Renal pelvis (tissue), 12 donors: ENCODE measurements at places on chromosomes 4 and X.

DNA sequence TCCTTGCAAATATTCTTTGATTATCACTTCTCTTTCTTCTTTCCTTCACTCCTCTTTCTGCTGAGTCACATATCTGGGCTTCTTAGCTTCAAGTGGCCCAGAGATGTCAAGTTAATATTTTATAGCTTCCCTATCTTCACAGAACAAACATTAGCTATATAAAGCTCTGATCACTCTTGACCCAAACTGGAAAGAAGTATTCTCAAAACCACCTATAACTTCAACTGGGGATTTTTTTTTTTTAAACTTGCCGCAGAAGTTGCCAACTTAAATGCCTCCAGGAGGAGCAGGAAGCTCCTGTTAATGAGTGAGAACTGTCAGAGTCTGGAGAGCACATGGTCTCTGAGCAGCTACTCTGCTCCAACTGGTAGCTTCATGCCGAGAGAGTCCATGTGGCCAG is 233.3 kb upstream of the EDNRA start:
- no peak for DNase-seq

DNA sequence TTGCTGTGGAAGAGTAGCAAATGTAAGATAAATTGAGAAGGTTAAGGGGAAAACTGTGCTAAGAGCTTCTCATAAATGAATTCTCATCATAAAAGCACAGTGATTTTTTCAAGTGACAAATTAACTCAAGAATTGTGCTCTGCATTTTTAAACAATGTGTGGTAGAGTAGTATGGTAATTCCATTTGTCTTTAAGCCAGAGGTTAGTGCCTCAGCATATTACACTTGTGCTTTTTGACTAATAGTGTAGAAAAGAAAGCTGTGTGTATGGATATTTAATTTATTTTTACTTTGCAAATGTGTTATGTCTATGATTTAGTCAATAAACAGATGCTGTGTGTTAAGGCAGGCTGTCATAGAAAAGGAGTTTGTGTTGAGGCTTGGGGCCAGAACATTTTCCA is 61.0 kb downstream of the FHIP1A start:
- no peak for DNase-seq

GRCh38 chr4:117968606-117969005 is 65.7 kb upstream of the NDST3 start:
- DNase-seq = no peak

DNA sequence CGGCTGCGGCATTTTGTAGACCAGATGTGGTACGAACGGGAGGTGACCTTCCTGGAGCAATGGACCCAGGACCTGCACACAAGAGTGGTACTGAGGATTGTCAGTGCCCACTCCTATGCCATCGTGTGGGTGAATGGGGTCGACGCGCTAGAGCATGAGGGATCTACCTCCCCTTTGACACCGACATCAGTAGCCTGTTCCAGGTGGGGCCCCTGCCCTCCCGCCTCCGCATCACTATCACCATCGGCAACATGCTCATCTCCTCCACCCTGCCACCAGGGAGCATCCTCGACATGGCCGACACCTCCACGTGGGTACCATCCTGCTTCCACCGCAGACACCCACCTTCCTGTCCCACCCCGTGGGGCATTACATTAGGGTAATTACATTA is 46.2 kb downstream of the SMARCA5 start:
- DNase-seq = no peak

DNA sequence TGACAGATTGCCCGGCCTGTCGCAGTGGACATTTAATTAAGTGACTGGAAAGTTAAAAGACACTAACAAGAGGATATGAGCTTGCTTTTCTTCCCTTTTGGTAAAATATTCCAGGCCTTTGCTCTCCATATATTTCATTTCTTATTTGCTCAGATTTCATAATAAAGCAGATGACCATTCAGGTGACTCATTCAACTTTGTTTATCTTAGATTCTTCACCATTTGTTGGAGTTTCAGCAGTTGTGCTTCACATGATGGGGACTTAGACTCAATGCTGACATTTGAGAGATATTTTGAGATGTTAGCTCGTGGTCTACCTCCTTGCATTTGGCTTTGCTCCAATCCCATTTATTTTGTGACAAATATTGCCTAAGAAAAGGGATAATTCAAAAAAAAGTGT is 312.2 kb downstream of the ARHGAP24 start:
- no peak for DNase-seq

DNA sequence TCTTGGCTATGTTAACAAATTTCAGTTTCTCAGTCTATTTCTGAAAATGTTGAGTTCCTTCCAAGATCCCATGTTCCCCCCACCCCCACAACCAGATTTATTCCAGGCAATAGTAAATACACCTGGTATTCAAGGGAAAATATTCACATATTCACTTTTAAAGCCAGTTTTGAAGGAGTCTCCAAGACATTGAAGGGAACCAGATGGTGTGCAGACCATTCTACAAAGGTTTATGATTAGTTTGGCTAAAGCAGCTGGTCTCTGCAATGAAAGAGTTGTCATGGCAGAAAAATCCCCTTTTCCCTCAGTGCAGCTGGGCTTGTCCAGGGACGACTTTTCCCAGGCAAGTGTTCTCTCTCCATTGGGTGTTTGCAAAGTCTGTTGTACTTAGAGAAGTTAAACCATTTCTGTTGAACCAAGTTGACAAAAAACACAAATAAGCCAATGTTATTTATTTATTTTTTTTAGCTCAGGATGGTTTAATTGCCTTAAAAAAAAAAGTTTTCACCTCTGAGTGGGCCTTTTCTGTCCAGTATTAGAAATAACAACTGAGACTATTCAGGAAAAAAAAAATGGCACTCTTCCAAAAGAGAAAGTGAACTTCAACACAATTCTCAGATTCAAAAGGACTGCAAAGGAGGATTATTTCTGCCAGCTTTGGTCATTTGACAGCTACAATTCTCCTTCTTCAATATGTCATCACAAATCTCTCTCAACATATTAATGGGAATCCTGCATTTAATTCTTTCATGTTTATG is 410.6 kb downstream of the IL1RAPL1 start:
- DNase-seq = peak; percentile 49

DNA sequence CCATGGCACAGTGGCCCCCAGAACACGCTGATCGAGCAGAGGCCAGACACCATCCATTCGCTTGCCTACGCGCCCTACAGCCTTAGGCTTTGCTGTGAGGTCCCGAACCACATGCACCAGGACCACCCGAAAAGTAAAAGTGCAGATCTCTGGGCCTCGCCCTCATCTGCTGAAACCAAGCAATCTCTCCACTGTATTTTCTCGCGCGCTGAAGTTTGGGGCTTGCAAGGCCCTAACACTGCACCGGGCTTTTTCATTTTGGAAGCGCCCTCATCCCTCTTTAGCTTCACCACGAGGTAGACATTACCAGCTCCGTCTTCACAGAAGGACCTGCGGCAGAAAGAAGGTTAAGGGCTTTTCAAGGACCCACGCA is 21.2 kb downstream of the NKX3-2 start:
- no peak for DNase-seq

GRCh38 chr4:76736414-76736813 is 161.5 kb downstream of the SOWAHB start:
- DNase-seq = no peak

- no peak for DNase-seq
Observed at GRCh38 chr4:1012034-1012739, 761 bp downstream of the FGFRL1 start.

DNA sequence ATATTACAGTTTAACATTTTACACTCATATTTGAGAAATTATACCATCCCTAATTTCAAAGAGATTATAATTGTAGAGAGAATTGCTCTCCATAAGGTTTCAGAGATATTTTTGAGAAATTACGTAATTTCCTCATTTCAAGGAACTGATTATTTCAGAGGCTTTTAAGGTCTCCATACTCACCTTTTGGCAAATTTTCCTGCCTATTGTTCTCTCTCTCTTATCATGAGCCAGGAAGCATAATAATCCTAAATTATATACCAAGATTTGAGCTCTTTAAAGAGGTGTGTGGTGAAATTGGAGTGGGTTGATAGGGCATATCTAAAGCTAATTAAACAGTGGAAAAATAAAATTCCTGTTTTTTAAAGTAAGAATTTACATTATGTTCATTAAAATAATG is 248.9 kb upstream of the FTHL17 start:
- no peak for DNase-seq

DNA sequence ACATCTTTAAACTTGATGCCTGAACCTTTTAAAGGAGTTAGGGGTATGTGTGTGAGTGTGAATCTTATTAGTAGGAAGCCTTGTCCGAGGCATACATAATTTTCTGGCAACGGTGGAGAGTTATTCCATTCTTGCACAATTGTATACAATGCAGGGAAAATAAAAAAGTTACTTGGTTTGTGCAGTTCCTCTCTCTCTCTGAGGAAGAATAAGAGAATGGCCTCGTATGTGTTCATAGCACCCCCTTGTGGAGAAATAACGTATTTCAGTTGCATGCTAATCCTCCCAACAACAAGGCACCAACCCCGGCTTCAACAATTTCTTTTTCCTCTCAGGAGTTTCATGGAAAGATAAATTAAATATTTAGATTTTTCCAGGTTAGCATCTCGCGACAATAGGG is 33.7 kb upstream of the FGF13 start:
- DNase-seq = peak; percentile 44

DNA sequence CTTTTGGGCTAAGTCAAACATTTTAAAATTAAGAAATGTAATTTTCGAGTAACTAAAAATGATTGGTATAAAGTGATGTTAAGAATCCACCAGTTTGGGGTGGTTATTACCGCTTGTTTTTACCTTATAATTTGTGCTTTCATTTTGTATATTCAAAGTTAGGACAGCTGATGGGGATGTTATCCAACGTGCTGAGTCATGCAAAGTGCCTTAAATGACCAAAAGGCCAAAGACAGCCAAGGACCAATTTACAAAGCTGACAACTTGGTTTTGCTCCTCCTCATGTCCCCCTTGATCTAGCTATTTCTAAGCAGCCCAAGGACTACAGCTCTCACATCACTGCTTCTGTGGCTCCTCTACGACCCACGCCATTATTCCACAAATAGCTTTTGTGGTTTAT is 181.4 kb upstream of the PCDH7 start:
- no peak for DNase-seq

DNA sequence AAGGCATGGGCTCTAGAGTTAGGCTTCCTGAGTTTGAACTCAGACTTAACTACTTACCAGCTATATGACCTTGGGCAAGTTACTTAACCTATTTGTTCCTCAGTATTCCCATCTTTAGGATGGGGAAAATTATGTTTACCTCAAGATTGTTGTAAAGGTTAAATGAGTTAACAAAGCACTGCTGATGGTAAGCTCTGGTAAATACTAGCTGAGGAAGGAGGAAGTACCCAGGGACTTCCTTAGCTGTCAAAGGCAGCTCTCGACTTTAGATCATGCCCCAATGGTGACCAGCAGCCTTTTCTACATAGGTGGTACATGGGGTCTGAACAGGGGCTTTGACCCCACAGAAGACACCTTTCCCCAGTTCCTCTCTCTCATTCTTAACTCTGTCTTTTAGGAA is 20.1 kb downstream of the ATP7A start:
- no peak for DNase-seq

DNA sequence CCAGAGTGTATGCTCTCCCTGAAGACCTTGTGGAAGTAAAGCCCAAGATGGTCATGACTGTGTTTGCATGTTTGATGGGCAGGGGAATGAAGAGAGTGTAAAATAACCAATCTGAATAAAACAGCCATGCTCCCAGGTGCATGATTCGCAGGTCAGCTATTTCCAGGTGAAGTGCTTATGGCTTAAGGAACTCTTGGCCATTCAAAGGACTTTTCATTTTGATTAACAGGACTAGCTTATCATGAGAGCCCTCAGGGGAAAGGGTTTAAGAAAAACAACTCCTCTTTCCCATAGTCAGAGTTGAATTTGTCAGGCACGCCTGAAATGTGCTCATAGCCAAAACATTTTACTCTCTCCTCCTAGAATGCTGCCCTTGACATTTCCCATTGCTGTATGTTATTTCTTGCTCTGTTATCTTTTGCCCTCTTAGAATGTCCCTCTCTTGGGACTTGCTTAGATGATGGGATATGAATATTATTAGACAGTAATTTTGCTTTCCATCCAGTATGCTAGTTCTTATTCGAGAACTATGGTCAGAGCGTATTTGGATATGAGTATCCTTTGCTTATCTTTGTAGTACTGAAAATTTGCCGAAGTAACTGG is 88.6 kb downstream of the PLS3 start:
- DNase-seq = no peak

DNA sequence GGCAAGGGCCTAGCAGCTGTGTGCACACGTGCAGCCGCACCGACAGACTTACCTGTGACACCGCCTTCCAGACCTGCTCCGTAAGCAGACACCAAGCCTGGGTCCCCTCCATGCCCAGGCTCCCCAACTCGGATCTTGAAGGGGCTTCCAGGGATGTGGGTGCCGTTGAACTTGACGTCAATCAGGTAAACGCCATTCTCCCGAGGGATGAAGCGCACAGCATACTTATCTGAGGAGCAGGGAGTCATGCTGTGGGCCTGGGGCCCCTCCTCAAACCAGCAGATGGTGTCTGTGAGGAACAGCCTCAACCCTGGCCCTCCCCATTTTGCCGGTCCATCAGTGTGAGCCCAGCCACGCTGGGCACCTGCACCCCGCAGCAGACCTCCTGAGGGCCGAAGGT is 24.5 kb downstream of the FLNA start:
- DNase-seq = no peak

DNA sequence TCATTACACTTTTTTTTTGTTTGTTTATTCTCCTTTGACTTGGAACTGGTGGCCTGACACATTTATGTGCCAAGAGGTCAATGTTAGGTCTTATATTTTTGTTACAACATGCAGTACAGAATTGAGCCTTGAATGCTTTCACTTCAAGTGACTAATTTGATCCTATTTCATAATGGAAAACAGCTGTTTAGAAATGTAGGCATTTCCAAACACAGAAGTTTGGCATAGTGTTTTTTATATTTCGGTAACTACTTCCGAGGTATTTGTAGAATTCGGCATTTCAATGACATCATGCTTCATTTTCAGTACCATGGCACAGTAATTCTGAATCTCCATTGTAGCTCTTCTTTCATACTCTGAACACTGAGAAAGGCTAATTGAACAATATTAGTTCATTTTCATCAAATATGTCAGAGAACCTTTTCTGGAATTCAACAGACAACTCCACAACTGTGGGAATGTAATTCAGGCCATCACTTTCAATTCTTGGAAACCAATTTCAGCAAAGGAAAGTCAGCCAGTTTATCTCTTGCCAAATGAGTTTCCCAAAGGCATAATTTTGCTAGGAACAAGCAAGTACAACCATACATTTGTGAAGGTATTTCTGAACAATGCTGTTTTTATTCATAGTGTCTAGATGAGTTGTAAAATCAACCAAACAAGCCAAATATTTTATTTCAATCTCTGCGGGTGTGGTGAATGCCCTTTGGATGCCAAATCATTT is 11.4 kb downstream of the FAM120C start:
- no peak for DNase-seq

GRCh38 chr4:54447304-54447703 is 210.5 kb upstream of the KIT start:
- DNase-seq = no peak
